ENCODE measurements at places on chromosomes 16 and 17. TPM values are rescaled to one million over a fixed set of nuclear protein-coding genes. Genes with fewer than 3 reads are reported as not detected.
A peak's percentile ranks its signal among the peaks of the same experiment; 100 is the strongest.

IFI35 gene
- polyA plus RNA-seq: 51.5 TPM

- no peaks in the 10 kb centered on the region for H3K36me3 ChIP-seq
- no peak for DNase-seq
- no peaks in the 10 kb centered on the region for H3K4me1 ChIP-seq
Measured at GRCh38 chr17:12693640-12694039, 27.9 kb downstream of the MYOCD start.

- H3K4me1 ChIP-seq: no peaks in the 10 kb centered on the region
- H3K36me3 ChIP-seq: no peaks in the 10 kb centered on the region
- H3K27ac ChIP-seq: no peak overlapping the region
- H3K27me3 ChIP-seq: peaks cover 7% of the 10 kb centered on the region
- DNase-seq: peak; percentile 7
Measured at GRCh38 chr17:77935121-77935571, 23.4 kb upstream of the TNRC6C start.

DNA sequence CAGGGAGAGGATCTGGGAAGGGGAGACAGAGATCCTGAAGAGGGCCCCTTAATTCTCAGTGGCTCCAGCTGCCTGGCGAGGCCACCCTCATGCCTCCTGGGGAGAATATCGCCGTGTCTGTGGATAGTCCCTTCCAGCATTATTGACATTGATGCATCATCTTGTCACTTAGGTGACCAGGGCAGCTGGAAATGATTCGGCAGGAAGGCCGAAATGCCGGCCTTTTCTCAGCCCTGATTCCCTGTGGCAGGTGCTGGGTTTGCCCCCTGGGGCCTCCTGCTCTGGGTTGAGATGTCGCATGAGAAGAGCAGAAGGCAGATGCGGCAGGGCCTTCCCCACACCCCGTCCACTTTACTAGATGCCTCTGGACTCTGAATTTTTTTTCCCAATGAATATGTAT, 89.5 kb downstream of the RAP1GAP2 start:
- H3K4me1 ChIP-seq: peaks cover 3% of the 10 kb centered on the region
- DNase-seq: no peak
- no peak overlapping the region for H3K4me3 ChIP-seq
- no peaks in the 10 kb centered on the region for H3K36me3 ChIP-seq
- no peaks in the 10 kb centered on the region for H3K27me3 ChIP-seq
- no peak overlapping the region for H3K27ac ChIP-seq

GRCh38 chr17:78613416-78613815, 36.2 kb upstream of the DNAH17 start:
- DNase-seq: no peak
- no peaks in the 10 kb centered on the region for H3K36me3 ChIP-seq
- H3K4me1 ChIP-seq: no peaks in the 10 kb centered on the region
- H3K27ac ChIP-seq: no peak overlapping the region

DNA sequence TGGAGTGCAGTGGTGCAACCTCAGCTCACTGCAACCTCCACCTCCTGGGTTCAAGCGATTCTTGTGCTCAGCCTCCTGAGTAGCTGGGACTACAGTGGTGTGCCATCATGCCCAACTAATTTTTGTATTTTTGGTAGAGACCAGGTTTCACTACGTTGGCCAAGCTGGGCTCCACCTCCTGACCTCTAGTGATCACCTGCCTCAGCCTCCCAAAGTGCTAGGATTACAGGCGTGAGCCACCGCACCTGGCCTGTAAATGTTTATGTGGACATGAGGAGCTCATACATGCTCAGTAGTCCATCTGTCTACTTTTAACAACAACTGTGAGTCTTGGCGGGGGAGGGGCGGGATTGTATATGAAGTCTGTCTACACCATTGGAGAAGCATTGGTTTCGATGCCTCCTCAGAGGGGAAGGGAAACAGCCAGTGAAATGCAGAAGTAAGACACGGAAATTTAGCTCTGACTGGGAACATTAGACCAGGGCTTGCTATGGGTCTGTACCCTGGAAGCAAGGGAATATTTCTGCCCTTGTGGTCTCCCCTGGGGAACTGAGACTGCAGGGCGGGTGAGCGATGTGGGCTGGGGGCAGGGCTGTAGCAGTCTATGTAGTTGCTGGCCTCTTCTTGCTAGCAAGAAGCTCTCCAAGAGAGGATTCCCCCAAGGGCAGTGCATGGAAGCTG, 9.3 kb downstream of the NUBP1 start:
- no peaks in the 10 kb centered on the region for H3K4me1 ChIP-seq
- H3K27ac ChIP-seq: no peak overlapping the region
- H3K27me3 ChIP-seq: no peaks in the 10 kb centered on the region

DNA sequence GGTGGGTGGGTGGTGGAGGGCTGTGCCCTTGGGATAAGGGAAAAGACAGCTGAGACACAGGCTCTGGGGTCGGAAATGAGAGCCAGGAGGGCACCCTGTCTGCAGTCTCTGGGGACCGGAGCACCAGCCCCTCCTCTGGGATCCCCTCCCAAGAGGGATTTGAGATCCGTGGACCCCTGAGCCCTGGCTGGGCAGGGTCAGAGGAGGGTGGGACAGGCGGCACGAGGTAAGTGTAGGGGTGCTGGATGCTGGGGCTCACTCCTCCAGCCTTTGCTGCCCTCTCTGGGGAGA, 425 bp downstream of the SGSH start:
- H3K4me1 ChIP-seq: peaks cover 2% of the 10 kb centered on the region
- no peaks in the 10 kb centered on the region for H3K27me3 ChIP-seq
- peak overlapping the region; percentile 92 for H3K4me3 ChIP-seq

Measured in small intestine (tissue), 16 donors.